ENCODE measurements at places on chromosomes 3 and 15.

DNA sequence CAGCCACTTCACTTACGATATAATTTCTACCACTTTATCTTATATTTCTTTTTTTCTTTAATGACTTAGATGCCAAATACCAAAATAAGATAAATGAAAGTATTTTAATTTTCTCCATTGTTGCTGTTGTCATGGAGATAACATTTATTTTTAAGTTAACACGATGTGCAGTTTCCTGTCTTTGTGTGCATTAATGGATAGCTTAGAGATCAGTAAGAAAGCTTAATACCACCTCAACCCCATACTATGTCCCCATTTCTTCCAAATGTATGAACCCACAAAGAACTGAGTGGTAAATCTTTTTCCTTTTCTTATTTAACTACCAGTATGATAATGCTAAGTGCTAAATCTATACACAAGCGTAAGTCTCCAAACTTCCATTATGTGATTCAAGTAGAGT, 17.1 kb downstream of the PCNP start:
- DNase-seq: peak; percentile 8

- DNase-seq: no peak
Observed at GRCh38 chr3:139762302-139762701, 84.5 kb upstream of the NMNAT3 start.

GRCh38 chr15:29133321-29133720, 136.3 kb downstream of the NSMCE3 start:
- no peak for DNase-seq

DNA sequence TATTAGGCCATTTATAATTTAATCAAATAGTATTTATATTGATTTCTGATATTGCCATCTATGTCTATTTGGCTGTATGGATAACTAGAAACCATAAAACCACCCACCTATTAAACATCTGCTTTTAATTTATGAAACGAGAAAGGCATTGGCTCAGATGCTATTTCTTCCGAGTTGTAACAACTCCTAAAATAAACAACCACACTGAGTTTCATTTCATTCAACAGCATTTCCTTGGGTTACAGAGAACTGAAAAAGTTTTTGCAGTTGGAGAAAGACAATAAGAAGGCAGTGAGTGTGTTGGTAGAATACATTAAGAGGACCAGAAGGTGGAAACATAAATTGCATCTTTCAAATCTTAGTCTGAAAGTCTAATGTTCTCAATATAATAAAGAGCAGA, 79.1 kb downstream of the AQR start:
- DNase-seq: no peak

DNA sequence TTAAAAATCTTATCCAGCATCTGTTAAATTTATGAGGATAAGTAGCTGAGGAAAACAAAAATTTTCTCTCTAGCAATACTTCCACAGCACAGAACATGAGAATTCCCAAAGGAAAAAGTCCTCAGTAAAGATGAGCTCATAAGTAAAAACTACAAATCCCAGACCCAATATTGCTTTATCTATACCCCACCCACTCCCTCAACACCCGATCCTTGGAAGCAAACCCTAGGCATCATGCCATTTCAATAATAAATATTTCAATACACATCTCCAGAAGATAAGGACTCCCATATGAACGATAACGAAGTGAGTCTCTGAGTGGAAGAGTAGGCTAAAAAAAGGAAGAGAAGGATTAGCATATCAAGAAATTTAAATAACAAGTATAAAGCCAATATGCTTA, 8.3 kb upstream of the PRR20G start:
- DNase-seq: no peak

- no peak for DNase-seq
Observed at GRCh38 chr3:30502742-30503073, 103.7 kb upstream of the TGFBR2 start.
